ENCODE measurements at places on chromosomes 4 and X.

DNA sequence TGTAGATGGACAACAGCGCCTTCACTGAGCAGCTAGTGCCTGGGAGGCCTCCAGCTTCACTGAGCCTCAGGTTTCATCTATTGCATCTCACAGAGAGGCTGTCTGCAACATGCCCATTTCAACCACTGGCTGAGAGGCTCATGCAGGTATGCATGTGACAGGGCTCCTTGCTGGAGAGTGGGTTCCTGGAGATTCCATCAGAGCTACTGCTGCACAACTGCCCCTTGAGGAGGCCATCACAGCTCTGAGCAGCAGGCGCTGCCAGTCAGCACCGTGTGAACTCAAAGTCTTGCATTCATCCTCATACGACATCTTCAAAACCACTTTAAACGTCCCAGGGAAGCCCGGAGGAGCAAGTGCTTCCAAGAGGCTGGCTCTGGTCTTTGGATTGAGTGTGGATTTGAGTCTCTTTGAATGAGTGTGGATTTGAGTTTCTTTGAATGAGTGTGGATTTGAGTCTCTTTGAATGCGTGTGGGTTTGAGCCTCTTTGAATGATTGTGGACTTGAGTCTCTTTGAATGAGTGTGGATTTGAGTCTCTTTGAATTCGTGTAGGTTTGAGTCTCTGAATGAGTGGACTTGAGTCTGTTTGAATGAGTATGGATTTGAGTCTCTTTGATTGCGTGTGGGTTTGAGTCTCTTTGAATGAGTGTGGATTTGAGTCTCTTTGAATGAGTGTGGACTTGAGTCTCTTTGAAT, 8.7 kb downstream of the P2RY8 start:
- no peak for DNase-seq

- DNase-seq = no peak
Observed at GRCh38 chr4:100889898-100890297, 372.1 kb upstream of the EMCN start.

GRCh38 chr4:31084806-31085416, 364.7 kb downstream of the PCDH7 start:
- DNase-seq = no peak

DNA sequence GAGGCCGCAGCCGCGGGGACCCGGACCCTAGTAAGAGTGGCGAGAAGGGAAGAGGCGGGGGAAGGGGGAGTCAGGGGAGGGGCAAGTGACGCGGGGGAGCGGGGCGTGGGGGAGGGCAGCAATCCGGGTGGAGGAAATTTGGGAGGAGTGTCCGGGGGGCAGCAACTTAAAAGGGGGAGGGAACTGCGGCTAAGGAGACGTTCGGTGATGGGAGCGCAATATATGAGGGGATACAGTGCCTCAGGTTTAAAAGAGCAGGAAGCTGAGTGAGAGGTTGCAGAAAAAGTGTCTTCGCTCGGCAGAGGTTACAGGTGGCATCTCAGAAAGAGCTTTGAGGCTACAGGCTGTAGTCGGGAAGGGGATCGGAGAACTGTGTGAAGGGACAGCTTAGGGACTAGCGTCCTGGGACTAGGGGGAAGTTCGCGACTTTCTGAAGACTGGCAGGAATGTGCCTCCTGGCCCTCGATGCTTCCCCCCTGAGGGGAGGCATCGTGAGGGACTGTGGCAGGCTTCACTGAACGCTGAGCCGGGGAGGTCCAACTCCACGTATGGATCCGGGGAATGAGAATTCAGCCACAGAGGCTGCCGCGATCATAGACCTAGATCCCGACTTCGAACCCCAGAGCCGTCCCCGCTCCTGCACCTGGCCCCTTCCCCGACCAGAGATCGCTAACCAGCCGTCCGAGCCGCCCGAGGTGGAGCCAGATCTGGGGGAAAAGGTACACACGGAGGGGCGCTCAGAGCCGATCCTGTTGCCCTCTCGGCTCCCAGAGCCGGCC, 519 bp downstream of the FOXO4 start:
- no peak for DNase-seq

DNA sequence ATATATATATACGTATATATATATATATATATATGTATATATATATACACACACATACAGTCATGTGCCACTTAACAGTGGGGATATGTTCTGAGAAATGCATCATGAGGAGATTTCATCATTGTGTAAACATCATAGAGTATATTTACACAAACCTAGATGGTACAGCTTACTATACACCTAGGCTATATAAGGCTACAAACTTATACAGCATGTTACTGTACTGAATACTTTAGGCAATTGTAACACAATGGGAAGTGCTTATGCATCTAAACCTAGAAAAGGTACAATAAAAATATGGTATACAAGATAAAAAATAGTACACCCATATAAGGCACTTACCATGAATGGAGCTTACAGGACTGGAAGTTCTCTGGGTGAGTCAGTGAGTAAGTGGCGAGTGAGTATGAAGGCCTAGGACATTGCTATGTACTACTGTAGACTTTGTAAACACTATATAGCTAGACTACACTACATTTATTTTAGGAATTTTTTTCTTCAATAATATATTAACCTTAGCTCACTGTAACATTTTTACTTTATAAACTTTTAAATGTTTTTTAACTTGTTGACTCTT, 13.2 kb upstream of the CCSER1 start:
- DNase-seq = no peak

DNA sequence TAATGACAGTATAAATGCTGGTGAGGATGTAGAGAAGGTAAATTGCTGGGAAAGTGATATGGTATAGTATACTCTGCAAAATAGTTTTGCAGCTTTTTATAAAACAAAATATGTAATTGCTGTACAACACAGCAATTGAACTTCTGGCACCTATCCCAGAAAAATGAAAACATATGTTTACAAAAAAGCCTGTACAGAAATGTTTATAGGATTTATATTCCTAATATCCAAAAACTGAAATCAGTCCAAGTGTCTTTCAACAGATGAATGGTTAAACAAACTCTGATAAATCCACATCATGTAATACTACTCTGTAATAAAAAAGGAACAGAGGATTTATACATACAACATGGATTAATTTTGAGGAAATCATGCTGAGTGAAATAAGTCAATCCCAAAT, 198.4 kb upstream of the ACTRT1 start:
- no peak for DNase-seq

DNA sequence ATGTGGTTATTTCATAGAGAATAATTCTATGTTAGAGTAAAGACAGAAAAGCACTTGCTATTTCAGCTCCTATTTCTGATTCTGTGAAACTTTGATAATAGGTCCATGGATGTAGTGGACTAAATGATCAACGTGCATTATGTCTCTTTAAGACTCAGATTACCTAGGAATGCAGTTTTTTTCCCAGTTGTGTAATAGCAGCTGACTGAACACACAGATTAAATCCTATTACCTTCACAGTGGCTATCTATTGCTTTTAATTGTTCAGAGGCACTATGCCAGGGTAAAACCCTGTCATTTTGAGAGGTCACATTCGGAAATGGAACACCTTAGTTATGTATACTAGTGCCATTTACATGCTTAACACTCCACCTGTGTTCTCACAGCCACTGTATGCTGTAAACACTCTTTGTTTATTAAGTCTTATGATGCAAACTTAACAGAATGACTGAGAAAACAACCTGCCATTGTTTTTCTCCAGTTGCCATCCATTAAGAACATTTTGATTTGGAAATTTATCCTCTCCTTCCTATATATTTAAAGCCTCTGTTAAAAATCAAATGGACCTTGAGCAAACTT, 70.5 kb downstream of the HPGD start:
- DNase-seq = no peak

GRCh38 chrX:13547671-13548070, 21.7 kb upstream of the EGFL6 start:
- no peak for DNase-seq

- no peak for DNase-seq
Observed at GRCh38 chrX:138923805-138924204, 212.3 kb upstream of the FGF13 start.

- no peak for DNase-seq
Observed at GRCh38 chr4:44326741-44327140, 121.9 kb downstream of the KCTD8 start.

GRCh38 chr4:124104101-124104500, 608.4 kb downstream of the ANKRD50 start:
- DNase-seq = no peak
